ENCODE measurements at places on chromosomes 6 and 20.

GRCh38 chr20:16229813-16230212, 343.4 kb downstream of the KIF16B start:
- DNase-seq, result no peak

GRCh38 chr6:53011979-53012378, 16.9 kb upstream of the GSTA4 start:
- no peak for DNase-seq

DNA sequence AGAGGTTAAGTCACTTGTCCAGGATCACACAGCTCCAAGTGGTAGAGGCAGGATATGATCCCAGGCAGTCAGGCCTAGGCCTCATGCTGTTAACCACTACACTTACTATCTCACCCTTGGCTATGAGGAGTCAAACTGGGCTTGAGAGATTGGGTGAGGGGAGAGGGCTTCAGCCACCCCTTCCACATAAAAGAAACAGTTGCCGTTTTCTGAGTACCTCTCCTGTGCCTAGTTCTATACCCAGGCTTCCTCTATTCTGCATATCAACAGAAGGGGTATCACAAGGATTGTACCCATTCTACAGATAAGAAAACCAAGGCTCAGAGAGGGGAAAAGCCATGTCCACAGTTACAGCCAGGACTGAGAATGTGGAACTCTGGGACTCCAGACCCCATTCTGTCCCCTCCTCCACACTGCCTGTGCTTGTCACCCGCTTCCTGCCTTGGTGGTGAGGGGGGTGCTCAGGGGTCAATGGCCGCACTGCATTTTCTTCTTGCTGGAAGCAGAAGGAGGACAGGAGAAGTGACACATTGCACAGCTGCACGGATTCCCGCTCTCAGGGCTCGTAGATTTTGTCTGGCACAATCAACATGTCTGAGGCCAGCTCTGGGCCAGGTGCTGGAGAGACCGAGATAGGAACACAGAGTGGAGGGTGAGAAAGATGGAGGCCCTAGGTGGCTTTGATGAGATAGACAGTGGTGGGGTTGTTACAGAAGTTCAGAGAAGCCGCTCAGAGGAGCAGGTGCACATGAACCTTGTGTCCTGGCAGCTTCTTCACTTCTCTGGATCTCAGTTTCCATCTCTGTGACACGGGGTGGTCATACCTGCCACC, 108.4 kb upstream of the PTPN1 start:
- no peak for DNase-seq

DNA sequence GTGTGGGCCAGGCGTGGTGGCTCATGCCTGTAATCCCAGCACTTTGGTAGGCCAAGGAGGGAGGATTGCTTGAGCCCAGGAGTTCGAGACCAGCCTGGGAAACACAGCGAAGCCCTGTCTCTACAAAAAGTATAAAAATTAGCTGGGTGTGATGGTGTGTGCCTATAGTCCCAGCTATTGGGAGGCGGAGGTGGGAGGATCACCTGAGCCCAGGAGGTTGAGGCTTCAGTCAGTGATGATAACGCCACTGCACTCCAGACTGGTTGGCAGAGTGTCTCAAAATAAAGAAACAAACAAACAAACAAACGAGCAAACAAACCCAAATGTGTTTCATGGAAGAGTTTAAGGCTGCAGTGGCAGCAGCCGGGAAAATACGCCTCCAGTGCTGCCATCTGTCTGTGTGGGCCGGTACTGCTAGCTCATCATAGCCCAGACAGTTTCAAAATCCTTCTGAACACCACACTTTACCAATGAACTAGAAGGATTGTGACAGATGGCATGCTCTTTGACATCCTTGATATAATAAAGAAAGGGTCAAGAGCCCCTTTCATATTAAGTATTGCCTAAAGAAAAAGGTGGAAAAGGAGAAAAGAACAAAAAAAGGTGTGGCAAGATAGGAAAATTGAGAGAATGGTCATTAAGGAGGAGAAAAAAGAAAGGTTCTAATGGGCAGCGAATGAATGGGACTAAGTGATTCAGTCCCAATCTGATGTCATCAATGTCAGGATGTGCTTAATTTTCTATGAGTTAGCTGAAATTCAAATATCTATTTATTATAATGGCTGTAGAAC, 298.6 kb downstream of the SYNE1 start:
- no peak for DNase-seq

GRCh38 chr6:24394780-24395437, 7.8 kb upstream of the MRS2 start:
- DNase-seq, result no peak

DNA sequence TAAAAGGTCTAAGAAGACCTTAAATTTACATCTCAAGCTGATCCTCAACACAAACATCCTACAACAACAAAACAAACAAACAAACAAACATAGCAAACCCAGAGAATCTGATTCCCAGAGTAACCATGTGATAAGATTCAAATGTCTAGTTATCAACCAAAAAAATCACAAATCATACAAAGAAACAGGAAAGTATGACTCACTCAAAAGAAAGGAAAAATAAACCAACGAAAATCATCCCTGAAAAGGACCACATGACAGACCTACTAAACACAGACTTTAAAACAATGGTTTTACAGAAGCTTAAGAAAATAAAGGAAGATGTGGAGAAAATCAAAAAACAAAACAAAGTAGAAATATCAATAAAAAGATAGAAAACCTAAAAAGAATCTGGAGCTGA, 18.1 kb downstream of the VNN1 start:
- DNase-seq, result no peak

All from amygdala (tissue), 56 donors.